HCT116 (cell line): ENCODE measurements at places on chromosomes 5 and 9. TPM values are rescaled to one million over a fixed set of nuclear protein-coding genes. Genes with fewer than 3 reads are reported as not detected.

DNA sequence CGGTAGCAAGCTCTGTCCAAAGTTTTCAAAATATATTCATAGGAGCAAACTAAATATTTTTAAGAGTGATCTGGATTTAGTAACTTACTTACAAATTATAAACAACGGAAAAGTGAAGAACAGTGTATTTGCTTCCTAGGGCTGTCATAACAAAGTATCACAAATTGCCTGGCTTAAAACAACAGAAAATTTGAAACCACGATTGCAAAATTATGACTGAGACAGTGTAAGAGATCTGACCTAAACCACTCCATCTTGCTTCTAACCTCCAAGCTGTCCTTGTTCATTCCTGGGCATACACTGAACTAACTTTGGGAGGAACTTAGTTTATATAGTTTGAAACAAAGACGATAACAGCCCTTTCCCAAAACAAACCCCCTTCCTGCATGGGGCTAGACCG is 202.0 kb upstream of the CDH6 start:
- no peak for DNase-seq

GRCh38 chr5:179130101-179130681 is 70.0 kb downstream of the ZNF354C start:
- DNase-seq: no peak

GRCh38 chr9:101579711-101580545 is 14.8 kb downstream of the PPP3R2 start:
- DNase-seq: no peak

The SLC36A2 gene
- total RNA-seq: not detected

The CARD9 gene
- total RNA-seq: 1.2 TPM

The NTNG2 gene
- total RNA-seq: 2.5 TPM
